ENCODE measurements at places on chromosomes 4 and X.
A peak's percentile ranks its signal among the peaks of the same experiment; 100 is the strongest.

GRCh38 chrX:112067601-112068000, 15.0 kb downstream of the TRPC5 start:
- no peak for DNase-seq

DNA sequence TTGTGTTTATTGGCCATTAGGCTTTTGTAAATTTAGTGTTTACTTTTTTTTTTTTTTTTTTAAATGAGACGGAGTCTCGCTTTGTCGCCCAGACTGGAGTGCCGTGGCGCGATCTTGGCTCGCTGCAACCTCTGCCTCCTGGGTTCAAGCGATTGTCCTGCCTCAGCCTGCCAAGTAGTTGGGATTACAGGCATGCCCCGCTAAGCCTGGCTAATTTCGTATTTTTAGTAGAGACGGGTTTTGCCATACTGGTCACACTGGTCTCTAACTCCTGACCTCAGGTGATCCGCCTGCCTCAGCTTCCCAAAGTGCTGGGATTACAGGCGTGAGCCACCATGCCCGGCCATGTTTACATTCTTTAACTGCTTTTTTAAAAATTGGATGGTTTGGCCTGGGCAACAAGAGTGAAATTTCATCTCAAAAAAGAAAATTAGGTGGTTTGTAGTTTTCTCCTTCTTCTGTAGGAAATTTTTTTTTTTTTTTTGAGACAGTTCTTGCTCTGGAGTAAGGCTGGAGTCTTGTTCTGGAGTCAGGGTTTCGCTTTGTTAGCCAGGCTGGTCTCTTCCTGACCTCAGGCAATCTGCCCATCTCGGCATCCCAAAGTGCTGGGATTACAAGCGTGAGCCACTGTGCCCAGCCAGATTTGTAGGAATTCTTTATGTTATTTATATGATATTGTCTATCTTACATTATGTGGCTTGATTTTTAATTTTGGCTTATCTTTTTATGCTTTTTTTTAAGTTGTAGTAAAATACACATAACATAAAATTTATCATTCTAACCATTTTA, 15.1 kb downstream of the UBE2K start:
- no peak for DNase-seq

- DNase-seq, result peak; percentile 70
Measured at GRCh38 chrX:52923781-52924241, 26.7 kb downstream of the FAM156B start.

GRCh38 chrX:130267956-130268448, 697 bp downstream of the ZNF280C start:
- no peak for DNase-seq

GRCh38 chr4:139887376-139887802, 221.8 kb downstream of the MGST2 start:
- DNase-seq, result no peak

GRCh38 chr4:128715616-128716015, 93.9 kb upstream of the JADE1 start:
- no peak for DNase-seq

DNA sequence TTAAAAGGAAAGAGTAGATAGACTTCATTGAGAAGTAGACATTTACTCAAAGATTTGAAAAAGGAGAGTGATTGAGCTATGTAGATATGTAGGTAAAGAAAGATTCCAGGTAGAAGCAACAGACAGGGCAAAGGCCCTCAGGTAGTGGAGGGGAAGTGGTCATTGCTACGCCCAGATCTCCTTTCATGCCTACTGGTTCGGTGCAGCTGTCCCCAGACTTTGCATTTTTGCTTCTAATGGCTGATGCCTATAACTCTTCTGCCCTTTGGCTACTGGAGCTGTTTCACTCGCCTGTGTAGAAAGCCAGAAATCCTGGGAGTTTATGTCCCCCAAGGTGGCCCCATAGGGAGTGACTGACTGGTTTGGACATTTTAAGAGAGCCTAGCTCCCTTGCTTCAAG, 16.9 kb upstream of the ARMCX2 start:
- DNase-seq, result no peak

- no peak for DNase-seq
Measured at GRCh38 chr4:33831442-33832066, 2412.8 kb downstream of the ARAP2 start.

DNA sequence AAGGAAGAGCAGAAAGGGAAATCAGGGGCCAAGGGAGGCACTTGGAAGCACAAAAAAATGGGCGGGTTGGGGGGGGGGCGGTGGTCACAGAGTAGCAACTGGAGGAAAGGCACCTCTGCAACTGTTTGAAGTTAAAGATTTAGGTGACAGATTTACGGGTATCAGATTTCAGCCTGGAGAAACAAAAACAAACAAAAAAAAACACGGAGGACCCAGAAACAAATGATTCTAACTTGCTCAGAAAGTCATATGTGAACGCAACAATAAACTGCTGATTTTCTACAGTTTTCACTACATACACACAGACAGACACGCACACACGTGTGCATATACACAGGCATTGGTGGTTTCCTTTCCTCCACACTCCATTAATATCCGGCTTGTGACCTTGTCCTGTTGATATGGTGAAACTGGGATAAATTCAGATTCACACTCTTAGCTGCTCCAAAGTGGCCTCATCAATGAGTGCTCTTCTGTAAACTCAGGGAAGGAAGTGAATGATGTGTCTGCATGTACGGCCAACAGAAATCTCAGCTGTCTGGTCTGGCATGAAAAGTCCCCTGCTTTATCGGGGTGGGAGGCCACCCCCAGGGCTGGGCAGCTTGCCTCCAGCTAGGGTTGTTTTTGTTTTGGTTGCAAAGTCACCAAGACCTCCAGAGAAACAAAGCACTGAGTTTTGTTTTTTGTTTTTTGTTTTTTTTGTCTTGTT, 54.3 kb downstream of the CHST7 start:
- DNase-seq, result no peak

- DNase-seq, result no peak
Measured at GRCh38 chr4:24598025-24598424, 13.7 kb upstream of the DHX15 start.

GRCh38 chr4:32477518-32477917, 1757.3 kb downstream of the PCDH7 start:
- no peak for DNase-seq

Data from OCI-LY7 (cell line).